NCI-H1930 (cell line): ENCODE measurements at places on chromosomes 6 and 20.

- DNase-seq: no peak
Measured at GRCh38 chr6:125356884-125357283, 55.1 kb upstream of the HDDC2 start.

- no peak for DNase-seq
Measured at GRCh38 chr6:163282672-163283071, 131.8 kb upstream of the QKI start.

- DNase-seq: no peak
Measured at GRCh38 chr6:136334853-136335252, 45.2 kb upstream of the BCLAF1 start.

DNA sequence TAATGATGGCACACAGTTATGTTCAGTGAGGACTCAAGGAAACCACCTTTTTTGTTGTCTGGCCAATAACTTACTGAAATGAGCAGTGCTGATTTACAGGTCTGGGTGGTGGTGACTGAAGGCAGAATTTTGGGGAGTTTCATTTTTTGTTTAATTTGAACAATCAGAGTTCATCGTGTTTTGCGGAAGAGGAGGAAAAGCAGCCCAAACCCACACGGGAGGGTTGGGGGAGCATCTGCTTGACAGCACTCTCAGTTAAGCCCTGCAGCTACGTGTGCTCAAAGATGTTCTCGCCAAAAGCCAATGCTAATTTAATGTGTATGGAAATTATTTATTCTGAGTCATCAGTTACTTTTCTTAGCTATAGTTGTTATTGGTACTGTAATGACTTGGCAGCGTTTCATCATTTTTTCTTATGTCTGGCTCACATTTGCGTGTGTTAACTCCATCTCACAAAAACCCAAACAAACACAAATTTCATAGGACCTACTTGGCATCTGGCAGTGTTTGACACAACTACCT, 89.2 kb downstream of the UST start:
- DNase-seq: no peak

DNA sequence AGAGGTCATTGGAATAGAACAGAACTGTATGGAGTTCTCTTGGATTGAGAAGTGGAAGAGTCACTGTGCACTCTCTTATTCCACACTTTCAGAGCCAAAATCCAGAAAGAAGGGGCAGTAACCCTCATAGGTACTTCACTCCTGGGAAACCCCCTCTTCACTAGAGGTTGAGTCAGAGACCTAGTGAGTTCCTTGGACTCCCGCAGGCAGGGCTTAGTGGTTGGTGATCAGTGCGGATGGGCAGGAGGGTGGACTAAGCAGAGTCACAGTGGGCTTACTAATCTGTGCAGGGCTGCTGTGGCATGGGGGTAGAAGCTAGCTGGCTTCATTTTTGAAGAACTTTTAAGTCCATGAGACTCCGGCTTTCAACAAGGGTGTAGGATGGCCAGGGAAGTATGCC, 95.0 kb upstream of the MLN start:
- DNase-seq: no peak

DNA sequence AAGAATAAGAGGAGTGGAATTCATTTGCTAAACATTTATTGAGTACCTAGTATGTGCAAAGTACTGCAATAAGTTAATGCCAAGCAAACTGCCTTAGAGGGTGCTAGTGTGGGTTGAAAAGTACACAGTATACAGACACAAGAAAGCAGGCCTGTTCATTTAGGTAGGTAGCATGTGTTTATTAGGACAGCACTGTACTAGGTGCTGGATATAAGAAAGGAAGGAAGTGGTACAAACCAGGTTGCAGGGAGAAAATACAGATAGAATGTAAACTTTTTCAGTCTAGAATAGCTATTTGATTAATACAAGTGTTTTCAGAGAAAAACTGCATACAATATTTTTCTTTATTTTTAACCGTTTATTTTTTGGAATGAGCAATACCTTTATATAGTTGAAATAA, 68.1 kb downstream of the PHF20 start:
- DNase-seq: no peak

DNA sequence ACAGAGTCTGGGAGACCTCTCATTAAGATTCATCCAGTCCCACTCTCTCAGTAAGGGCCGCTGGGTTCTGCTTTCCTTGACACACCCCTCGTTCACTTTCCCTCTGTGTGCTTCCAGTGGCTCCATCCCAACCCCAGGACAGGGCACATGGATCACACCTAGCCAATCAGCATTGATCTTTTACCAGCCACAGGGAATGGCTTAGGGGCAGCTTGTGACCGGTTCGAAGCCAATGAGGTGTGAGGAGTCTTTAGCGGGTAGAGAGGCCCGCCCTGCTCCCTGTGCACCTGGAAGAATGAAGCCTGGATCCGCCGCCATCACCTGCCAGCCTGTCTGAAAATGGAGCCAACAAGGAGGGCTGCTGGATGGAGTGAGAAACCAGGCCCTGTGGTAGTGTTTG, 35.2 kb upstream of the OVOL2 start:
- DNase-seq: no peak

- DNase-seq: no peak
Measured at GRCh38 chr6:104601131-104601651, 258.5 kb downstream of the HACE1 start.

GRCh38 chr6:14511061-14511586, 393.6 kb downstream of the CD83 start:
- no peak for DNase-seq

GRCh38 chr6:89217299-89217910, at the start of gene GABRR1:
TSS of gene GABRR1 (minus strand) at chr6:89217358. CDS start at chr6:89217322, 36 bp downstream.
- no peak for DNase-seq

- no peak for DNase-seq
Measured at GRCh38 chr6:112128208-112128607, 40.8 kb downstream of the FAM229B start.

GRCh38 chr6:145159921-145160320, 575.4 kb downstream of the EPM2A start:
- no peak for DNase-seq

DNA sequence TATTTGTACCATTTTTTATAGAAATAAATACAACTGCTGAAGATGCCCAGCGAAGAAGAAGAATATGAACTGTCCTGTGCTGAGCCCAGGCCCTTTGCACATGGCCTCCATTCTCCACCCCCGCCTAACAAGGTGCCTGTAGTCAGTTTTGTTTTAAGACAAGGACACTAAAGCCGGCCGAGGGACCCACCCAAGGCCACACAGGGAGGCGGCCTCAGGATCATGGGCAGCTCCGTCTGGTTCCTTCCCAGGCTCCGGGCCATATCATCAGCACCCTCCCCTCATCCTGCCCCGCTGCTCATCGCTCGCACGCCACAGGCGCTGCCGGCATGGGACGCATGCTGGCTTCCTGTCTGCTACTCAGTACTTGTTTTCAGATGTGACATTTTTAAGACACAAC, 21.3 kb downstream of the PSMG4 start:
- DNase-seq: no peak

DNA sequence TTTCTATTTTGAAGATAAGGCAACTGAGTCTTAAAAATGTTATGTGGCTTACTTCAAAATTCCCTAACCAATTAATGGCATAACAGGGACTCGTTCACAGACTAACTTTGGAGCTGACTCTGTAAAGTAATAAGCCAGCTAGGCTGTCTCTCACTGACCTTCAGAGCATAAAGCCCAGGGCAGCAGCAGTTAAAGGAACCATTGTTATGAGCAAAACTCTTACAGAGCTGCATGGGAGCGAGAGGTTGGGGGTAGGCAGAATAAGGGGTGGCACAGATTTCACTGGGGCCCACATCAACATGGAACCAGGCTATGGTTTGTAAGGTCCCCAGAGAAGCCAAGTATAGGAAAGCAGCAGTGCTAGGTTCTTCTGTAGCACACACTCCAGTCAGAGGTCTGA, 637.8 kb downstream of the RFPL4B start:
- no peak for DNase-seq

DNA sequence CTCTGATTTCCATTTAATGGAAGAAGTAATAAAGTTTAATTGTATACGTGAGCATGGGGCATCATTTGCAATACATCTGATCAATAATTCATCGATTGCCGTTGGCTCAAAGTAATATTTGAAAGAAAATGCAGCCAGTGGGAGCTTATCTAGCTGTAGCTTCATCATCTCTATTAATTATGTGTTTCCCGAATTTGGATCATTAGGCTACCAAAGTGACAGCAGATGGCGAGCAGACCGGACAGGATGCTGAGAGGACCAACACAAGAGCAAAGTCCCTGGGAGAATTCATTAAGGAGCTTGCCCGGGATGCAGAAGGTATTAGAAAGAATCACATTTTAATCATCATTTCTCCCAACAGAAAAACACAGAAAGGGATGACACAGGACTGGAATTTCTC, 327.1 kb downstream of the ARHGAP18 start:
- no peak for DNase-seq

- DNase-seq: no peak
Measured at GRCh38 chr20:23360531-23360930, 1.5 kb upstream of the GZF1 start.

DNA sequence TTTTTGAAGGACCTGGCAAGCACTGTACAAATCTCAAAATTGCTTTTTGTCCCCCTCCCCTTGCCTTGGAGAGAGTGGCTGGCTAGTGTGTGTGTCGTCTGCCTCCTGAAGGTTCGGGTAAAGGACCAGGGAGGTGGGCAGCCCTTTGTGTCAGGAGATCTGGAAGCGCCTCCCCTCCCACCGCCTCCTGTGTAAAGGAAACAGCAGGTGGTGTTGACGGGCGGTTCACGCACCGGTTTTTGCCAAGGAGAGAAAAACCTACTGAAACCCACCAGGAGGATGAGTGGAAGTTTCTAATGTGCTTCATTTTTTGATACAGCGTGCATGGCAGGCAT, 1.2 kb downstream of the ENTPD6 start:
- DNase-seq: no peak

GRCh38 chr6:119676230-119676629, 326.7 kb upstream of the MAN1A1 start:
- no peak for DNase-seq

DNA sequence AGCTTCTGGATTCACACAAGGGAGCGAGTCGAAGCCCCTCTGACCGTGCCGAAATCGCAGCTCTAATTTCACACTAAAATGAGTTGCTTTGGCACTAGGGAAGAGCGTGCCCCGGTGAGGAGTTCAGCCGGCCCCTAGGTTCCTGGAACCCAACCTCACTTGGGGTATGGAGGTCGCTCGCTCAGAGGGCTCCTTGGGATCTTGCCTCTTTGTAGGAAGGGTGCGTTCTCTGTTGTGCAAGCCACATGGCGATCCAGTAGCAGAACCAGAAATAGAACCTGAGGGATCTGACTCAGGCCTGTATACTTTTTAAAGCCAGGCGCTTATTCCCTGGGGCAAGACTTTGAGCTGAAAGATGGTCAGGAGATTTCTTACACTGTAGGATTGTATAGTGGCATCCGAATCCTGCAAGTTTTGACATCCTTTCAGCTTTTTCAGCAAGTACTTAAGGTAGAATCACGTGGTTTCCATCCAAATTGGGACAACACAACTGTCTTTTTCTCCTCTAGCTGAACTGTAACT, 861 bp upstream of the RALGAPA2 start:
- no peak for DNase-seq

DNA sequence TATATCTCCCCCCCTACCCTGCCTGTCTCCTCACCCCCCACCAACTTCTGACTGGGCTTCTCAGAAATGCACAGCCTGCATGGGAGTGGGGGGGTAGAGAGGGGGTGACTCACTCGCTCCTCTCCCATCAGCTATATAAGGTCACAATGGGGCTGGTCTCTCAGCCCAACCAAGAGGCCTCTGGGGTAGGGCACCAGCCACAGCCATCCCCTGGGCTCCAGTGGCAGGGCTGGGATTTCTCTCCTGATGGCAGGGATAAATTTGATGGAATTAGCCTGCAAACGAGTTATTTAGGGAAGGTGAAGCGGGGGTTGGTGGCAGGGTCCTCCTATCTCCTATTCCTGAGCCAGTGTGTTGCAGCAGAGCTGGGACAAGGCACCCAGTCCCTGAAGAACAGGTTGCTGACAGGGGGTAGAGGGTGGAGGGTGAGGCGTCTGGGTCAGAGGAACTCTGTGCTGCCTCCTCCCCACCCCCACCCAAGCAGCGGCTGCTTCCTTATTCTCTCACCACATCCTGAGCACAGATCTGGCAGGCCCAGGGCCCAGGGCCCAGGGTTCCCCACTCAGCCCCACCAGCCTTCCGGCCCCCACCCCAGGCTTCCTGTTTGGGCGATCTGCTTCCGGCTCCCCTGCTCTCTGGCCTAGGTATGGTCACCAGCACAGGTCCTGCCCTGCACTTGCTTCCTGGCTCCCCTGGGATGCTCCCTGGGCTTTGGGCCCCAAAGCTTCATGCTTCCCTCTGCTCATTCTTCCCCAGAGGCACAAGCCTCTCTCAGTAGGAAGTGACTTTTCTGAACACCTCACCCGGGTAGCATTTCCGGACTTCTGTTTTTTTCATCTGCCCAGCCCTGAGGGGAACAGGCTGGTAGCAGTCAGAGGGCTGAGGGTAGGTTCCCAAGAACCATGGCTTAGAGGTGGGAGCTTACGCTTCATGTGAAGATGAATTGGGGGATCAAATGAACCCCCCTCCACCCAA, 4.0 kb downstream of the PPP1R18 start:
- no peak for DNase-seq

- no peak for DNase-seq
Measured at GRCh38 chr6:133337308-133337707, 96.2 kb downstream of the EYA4 start.

- DNase-seq: no peak
Measured at GRCh38 chr20:32592022-32592421, 6.9 kb upstream of the NOL4L start.

DNA sequence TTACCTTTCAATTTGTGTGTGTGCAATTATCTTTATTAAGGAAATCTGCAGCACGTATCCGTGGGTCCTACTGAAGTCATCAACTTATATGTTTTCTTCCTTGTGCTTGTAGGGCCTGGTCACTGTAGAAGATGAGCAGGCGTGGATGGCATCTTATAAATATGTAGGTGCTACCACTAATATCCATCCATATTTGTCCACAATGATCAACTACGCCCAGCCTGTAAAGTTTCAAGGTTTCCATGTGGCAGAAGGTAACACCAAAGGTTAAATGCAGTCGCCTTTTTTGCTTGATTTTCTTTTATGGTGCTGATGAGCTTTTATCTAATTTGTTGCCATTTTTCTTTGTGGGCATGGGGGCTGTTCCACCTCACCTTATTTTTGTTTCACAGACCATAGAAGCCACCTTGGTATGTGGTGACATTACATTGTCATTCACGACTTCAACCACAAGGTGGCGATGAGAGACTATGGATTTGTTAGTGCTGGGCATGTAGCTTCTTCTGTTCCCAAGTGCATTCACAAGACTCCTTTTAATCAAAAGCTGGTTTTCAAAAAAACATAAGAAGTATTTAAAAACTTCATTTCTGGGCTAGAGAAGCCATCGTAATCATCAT, 106.5 kb upstream of the LAMP5 start:
- no peak for DNase-seq
